Fibroblast of skin of right quadriceps (primary cell): ENCODE measurements at places on chromosomes 3 and 15.
A peak's percentile ranks its signal among the peaks of the same experiment; 100 is the strongest.

DNA sequence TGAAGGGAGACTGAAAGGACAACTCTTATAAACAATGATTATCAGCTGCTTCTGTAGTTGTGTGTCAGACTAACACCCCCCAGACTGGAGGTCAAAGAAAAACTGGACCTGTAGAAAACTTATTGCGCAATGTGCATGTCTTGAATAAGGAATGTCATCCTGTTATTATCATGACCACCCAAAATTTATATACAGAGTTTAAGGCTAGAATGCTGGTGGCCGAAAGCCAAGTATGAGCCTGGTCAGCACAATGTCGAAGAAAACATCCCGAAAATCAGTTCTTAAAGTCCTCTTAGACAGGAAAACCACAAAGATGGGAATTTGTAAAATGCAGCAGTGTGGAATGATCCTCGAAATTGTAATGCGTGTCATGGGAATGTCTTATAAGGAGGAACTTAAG lies 29.3 kb downstream of the RFTN1 start:
- peak; percentile 98 for DNase-seq

DNA sequence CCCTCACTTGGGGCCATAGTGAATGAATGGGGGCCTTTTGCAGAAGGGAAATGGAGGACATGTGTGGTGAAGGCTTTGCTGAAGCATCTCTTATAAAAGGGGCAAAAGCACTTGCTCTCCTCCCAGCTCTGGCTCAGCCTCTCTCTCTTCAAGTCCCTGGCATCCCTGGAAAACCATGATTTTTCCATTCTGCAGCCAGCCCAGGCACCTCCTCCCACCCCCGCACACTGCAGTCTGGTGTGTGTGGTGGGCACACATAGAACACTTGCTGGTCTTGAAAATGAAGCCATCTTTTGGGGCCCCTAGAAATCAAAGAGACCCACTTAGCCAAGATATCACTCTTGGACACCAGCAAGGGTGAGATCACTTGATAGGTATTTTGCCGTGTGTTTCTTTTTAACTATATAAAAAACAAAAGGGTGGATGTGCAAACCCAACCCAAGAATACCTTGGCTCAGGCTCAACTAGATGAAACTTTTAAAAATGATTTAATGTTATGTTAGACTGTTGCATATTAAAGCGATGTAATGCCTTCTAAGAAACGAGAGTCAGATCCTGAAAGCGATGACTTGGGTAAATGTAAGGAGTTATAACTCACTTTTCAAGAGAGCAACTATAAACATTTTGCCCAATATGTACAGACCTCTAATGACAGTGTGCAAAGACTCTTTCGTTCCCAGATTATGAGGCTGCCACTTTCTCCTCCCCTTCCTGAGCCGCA lies 16.4 kb upstream of the ALDH1A3 start:
- peak; percentile 67 for DNase-seq

DNA sequence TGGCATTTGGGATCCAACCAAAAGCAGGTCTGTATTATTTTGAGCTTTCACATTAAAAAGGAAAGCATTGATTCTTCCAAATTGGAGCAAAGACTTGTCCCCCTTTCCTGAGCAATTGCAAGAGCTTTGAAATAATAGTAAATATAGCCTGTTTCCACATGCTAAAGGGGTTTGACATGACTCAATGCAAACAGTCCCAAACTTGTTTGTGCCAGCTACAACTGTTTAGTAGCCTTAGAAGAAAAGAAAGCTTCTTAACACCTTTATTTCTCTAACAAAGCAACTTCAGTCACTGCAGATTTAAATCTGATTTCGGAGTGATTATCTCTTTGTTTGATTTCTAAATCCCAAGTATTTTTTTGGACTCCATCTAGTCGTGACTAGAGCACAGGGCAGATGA lies 180.2 kb downstream of the SEMA6D start:
- DNase-seq, result no peak

GRCh38 chr3:157046520-157046919 lies 113.4 kb downstream of the CCNL1 start:
- no peak for DNase-seq

DNA sequence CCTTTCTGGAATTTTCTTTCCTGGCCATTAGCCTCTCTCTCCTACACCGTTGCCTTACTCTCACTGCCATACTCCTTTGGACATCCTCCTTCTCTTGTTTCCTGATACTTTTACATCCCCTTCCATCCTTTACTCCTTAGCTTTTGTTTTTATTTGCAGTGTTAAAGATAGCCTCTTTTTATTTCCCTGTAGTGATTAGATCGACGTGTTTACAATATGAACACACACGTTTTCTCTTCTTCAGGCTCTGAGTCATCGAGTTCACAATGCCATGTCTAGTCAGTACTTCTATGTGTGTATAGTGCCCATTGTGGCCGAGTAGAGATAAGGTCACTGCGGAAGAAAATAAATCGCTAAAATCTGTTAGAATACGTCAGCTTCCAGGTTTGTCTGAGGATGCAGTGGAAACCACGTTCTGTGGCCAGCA lies 208.5 kb downstream of the LPP start:
- DNase-seq, result peak; percentile 80

- DNase-seq, result peak; percentile 43
These were observed 113.9 kb downstream of the POLQ start for GRCh38 chr3:121431726-121432517.

GRCh38 chr3:192901435-192901834 lies 16.2 kb downstream of the MB21D2 start:
- DNase-seq, result peak; percentile 98

DNA sequence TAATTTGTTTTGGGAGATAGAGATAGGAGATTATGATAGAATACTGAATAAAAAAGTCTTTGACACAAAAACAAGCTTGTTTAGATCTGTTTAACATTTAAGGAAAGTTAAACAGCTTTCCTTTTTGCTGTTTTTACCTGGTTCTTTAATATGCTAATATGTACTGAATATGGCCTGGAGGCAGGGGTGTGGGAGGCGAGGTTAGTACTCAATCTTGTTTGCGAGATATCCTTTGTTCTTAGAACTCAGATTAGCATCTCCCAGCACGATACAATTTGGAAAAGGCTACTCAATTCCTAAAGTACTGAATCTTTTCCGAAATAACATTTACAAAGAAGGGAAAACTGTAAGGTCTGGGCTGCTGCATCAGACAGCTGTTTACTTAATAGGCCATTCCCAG lies 40.8 kb upstream of the ST3GAL6 start:
- DNase-seq, result no peak

GRCh38 chr3:45579251-45579650 lies 15.3 kb upstream of the LIMD1 start:
- no peak for DNase-seq

DNA sequence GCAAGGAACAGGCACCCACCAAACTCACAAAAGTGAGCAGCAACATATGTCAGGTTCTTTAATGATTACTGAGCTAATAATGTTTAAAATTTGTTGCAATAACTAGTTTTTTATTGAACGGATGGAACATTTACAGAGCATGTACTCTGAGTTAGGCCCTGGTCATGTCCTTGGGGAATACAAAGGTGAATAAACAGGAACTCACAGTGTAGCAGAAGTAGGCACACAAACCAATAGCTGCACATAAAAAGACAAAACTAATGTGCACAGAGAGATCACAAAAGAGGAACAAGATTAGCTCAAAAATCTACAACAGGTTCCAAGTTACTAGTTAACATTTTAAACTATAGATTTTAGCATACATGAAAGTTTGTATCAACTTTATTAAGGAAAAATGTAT lies 505.3 kb upstream of the PPP2R3A start:
- DNase-seq, result no peak

- DNase-seq, result peak; percentile 68
These were observed 325.3 kb downstream of the THSD4 start for GRCh38 chr15:71440489-71441110.

- peak; percentile 28 for DNase-seq
These were observed 20.5 kb upstream of the MINDY4B start for GRCh38 chr3:150925751-150926201.

- DNase-seq, result no peak
These were observed 455.6 kb downstream of the TBL1XR1 start for GRCh38 chr3:176741664-176742047.

DNA sequence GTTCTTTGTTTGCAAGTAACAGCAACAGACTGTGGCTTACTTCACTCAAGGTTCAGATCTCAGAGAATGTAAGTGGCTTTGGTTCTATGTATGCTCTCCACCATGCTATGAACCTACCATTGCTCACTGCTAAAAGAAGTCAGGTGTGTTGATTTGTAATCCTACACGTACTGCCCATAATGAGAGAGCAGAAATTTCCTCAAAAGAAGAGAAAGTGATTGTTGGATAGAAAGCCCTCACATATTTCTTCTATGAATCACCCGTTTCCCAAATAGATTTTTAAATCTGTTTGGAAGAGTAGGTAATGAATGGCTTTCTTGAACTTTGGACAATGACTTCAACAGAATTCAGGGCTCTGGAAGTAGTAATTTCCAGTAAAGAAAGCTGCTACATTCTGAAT lies 565.4 kb downstream of the ROBO2 start:
- peak; percentile 18 for DNase-seq

- DNase-seq, result peak; percentile 53
These were observed 13.7 kb downstream of the CELF6 start for GRCh38 chr15:72306211-72306785.

GRCh38 chr3:81601707-81602305 lies 159.6 kb downstream of the GBE1 start:
- no peak for DNase-seq

DNA sequence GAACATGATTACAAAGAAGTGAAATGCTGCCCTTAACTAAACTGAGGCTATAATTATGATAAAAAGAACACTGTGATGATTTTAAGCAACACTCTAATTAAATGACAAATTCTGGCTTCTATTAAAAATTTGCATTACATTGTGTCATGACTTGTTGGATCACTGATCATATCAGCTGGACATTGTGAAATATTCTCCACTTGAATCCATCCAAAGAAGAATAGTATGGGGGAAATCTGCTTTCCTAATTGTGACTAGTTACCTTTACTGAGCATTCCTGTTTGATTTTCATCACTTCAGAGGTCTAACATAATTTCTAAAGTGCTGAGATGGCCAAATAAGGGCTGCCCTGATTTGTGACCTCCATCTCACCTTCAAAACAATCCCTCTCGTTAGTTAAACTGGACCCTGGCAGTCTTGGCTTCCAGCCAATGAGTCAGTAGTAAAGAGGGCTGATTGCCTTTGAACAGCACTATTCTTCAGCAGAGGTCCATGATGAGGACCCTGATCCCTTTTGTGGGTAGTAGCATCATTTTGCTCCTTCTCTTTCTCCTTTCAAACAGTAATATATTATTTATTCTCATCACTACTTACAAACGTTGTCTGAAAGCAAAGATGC lies 53.5 kb upstream of the LEKR1 start:
- DNase-seq, result no peak

GRCh38 chr3:106121491-106122289 lies 252.9 kb upstream of the CBLB start:
- DNase-seq, result no peak

- DNase-seq, result no peak
These were observed 149.4 kb downstream of the ADAMTS17 start for GRCh38 chr15:100192097-100193080.

DNA sequence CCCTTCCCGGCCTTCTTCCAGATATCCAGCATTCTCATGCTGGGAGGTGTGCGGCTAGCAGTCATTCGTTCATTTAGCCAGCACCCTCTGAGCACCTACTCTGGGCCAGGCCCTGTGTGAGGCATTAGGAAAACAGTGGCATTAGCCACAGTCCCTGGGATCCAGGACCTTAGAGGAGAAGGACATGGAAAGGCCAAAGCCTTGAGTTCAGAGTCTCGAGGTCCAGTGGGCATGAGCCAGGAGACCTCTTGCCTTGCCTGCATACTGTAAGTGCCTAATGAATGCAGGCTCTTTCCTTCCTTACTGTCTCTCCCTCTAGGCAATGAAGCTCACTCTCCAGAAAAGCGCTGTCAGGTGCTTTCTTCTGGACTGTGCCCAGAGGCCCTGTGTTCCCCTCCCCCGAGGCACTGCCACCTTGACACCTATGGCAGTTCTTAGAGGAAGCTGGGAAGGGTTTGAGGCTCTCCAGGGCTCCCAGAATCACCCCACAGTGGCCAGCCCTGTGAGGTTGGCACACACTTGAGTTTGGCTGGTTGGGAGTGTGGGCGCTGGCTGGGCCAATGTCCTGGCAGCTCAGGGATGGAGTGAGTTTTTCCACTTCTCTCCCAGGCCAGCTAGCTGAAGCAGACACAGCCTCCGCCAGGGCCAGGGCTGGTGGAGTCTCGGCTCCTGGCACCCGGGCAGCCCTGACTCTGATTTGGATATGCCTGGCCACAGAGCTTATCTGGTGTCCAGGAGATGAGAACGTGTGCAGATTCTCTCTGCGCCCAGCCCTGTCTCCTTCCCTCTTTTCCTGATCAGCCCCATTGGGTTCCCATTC lies 5.4 kb downstream of the CORO2B start:
- no peak for DNase-seq

DNA sequence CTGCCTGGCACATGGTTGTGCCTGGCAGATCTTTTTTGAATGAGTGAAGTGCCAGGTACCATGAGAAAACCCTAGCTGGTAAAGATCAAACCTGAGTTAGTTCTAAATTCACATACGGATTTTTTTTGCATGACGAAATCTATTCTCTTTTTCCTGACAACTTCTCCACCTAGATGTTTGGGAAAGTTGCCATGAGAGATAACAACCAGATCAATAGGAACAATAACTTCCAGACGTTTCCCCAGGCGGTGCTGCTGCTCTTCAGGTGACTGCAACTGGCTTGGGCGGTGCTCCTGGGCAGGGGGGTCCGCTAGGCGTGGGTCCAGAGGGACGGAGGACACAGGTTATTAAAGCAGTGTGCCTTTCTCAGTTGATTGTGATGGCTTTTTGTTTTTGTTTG lies 71.8 kb downstream of the CHDH start:
- no peak for DNase-seq

DNA sequence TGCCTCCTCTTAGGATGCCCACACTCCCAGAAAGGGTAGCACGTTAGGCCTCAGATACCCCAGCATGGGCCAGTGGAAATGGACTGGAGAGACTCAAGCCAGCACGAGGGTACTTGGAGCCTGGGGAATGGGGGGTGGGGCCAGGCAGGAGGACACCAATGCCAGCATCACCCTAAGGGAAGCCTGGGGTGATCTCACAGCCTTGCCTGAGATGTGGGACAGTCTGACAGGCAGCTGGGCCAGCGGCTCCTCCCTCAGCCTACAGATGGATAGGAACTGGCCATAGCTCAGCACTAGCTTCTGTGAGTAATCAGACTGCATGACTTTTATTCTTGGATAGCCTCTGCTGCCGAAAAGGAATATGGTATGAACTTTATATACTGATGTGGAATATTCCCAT lies 59.6 kb upstream of the MRPS22 start:
- DNase-seq, result no peak

- DNase-seq, result no peak
These were observed 24.8 kb downstream of the GABRR3 start for GRCh38 chr3:98010194-98010882.
